GM10248 (cell line): ENCODE measurements at places on chromosomes 6 and 20.

- no peak for DNase-seq
These were observed 35.5 kb upstream of the SUMO4 start for GRCh38 chr6:149364557-149364956.

GRCh38 chr6:143221698-143222097, 161.0 kb downstream of the AIG1 start:
- DNase-seq: no peak

DNA sequence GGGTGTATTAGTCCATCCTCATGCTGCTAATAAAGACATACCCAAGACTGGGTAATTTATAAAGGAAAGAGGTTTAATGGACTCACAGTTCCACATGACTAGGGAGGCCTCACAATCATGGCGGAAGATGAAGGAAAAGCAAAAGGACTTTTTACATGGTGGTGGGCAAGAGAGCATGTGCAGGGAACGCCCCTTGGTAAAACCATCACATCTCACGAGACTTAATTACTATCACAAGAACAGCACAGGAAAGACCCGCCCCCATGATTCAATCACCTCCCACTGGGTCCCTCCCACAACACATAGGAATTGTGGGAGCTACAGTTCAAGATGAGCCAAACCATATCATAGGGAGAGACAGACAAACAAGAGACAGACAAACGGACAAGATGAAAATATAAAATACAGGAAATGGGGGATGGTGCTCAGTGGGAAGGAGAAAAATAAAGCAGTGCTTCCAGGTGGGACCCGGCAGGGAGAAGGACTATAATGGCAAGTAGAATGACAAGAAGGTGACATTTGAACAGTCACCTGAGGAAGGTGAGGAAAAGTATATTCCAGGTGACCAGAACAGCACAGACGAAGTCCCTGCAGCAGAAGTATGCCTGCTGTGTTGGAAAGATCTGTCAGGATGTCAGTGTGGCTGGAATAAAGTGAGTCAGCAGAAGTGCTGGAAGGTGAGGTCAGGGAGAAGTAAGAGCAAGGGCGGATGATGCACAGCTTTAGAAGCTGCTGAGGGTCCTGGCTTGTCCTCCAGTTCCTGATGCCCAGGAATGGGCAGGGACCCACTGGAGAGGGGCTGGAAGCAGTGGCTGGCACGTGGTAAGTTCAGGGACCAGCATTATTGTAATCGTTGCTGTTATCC, 61.1 kb downstream of the SLC2A10 start:
- DNase-seq: no peak

- DNase-seq: no peak
These were observed 8.2 kb downstream of the EDN3 start for GRCh38 chr20:59308493-59309201.

DNA sequence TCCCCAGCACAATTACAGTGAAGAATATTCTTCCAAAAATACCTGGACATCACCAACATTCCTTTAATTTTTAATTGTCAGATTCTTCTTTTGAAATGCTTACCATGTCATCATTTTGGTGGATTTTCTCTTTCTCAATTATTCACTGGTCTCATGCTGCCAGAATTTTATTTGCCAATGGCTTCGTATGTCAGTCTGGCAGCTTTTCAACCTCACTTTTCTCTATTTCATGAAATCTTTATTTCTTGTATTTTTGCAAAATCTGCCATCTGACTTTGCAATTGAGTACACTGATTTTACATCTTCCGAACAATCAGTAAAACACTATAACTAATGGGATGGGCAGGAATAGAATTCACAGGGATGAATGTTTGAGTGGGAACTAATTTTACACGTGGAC, 84.1 kb downstream of the BTBD9 start:
- no peak for DNase-seq

DNA sequence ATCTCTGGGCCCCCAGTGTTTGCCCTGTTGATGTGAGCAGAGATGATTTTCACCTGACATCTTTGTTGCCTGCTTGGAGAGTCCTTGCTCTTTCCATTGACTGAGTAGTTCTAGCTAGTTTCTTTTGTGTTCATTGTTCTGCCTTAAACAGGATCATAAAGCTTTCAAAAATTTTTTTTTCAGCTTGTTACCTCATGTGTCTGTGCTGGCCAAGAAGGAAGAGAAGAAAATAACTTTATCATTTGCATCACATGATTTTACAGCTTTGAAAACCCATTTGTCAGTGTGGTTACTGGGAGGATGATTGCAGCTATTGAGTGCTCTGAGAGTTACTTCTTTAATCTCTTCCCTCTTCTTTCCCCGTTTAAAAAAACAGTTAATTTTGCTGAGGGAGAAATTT, 16.0 kb downstream of the FOXO3 start:
- DNase-seq: no peak

GRCh38 chr6:46376562-46377061, 114.6 kb downstream of the RCAN2 start:
- DNase-seq: peak; percentile 73

GRCh38 chr6:107703606-107704005, 120.5 kb downstream of the SCML4 start:
- DNase-seq: no peak

DNA sequence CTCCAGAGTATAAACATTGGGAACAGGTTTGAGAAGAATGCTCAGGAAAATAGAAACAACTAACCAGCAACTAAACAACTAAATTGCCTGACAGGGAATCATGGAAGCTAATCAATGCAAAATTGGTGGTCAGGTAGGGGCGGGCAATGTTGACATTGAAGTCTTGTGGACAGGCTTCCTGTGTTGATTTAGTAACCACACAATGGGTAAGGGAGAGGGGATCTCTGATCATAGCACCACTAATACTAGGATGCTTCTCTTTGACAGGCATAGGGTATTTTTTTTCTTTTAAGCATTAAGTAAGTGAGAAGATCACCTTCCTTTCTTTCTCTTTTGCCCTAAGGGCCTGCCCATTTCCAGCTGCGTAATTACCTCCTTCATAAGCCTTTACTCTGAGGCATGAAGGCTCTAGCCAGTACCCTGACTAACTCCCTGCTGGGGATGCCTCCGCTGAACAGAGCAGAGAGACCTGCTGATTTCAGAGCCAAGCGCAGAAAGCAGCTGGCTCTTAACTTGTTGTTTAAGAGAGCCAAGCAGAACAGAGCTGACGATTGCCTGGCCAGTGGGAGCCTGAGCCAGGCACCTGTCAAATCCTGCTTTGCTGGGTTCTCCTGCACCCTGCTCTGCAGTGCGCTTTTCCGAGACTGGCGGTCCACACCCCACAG, 118.7 kb downstream of the BMP2 start:
- DNase-seq: no peak

DNA sequence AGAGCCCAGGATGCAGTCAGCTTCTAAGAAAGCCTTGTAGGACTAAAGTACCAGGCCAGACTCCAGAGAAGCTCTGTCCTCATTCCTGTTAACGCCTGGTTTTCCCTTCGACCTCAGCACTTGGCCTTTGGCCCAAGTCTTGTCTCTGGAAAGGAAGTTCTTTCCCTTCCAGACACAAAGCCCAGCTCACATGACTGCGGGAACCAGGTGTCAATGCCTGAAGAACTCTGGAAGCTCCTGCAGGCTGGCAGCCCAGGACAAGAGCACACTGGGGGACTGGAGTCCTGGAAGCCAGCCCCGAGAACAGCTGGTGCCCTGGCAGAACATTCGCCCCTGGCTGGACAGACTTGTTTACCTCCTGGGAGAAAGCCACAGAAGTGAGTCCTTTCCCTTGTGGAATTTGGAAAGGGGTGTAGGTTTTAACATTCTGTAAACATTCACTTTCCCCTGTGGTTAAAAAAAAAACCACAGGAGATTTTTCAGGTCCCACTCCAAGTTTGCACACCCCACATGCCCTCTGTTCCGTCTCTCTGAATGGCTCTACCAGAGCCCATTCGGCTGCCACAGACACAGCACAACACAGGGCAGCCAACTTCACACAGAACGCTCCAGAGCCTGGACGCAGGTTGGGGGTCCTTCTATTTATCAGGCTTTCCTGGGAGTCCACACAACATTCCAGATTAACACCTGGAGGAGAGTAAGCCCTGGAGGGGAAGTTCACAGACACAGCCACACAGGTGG, 18.1 kb downstream of the ACSS1 start:
- DNase-seq: no peak

GRCh38 chr6:131755597-131755996, 44.8 kb upstream of the CTAGE9 start:
- DNase-seq: no peak

- no peak for DNase-seq
These were observed 262.2 kb downstream of the EYA4 start for GRCh38 chr6:133503336-133503729.

DNA sequence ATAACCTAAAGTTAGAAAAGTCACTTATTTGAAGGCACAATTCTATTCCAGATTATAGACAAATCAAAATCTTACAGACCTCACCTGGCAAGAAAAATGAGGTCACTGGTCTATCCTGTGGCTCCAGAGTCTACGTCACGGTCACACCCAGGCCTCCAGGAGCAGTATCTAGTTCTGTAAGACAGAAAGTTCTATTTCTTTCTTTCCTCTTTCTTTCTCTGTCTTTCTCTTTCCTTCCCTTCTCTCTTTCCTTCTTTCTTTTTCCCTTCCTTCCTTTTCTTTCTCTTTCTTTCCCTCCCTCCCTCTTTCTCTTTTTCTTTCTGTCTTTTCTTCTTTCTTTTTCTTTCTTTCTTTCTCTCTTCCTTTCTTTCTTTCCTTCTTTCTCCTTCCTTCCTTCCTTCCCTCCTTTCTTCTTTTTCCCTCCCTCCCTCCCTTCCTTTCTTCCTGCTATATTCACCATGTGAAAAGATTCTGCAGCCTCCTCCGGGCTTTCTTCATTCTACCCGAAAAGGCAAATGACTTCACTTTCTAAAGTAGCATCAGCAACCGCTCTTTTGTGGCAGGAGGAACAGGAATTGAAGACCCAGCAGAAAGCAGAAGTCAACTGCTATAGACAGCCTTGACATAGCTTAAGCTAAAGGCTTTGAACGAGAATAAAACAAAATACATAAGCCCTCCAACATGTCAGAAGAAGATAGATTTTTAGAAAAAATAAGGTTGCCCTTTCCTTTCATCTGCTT, 83.9 kb upstream of the SIRPG start:
- no peak for DNase-seq

GRCh38 chr6:80527552-80528052, 421.1 kb downstream of the BCKDHB start:
- no peak for DNase-seq

- DNase-seq: no peak
These were observed 68.1 kb downstream of the JAG1 start for GRCh38 chr20:10605547-10606195.

DNA sequence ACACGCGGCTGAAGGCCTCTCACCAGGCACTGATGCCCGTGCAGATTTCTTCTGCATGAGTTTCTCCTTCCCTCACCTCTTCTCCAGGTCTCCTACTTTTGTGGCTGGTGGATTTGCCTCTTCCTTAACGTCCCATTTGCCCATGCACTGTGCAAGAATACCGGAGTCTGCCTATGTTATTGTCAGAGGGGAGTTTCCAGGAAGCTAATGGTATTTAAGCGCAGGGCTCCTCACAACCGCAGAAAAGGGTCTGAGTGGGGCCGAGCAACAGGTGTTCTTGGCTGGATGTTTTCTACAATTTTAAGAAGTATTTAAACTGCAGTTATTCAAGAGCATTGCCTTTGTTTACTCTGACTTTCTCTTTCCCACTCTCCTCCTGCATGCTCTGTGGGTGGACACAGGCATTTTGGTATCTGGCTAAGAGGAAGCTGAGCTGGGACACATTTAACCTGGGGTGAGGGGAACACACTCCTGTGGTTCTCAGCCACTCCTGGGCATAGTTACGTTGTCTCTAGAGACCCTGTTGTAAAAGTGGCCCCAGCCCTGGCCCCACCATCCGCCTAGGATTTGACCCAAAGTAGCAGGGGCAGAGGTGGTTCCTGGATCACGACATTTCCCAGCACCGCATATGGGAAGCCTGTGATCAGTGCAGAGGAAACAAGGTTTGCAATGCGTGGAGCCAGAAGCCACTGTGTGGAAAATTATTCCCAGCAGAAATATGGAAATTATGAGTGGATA, 34.4 kb downstream of the GGTLC1 start:
- DNase-seq: no peak

- DNase-seq: no peak
These were observed 5.4 kb upstream of the FAM210B start for GRCh38 chr20:56353356-56353755.

DNA sequence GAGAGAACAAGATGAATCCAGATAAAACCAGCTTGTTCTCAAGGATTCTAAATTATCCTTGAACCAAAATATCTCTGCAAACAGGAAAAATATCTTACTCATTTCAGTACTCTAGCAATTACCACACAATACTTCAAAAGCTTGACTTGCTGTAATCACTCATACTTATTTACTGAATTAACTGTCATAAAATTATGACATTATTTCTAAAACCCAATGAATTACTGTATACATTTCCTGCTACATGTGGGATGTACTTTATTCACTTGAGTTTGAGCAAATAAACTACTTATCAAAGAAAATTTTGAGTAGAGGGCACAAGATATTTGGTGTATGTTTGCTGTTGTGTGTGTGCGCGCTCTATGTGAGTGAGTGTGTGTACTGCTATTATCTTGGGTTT, 9.7 kb downstream of the EIF2S2 start:
- no peak for DNase-seq

DNA sequence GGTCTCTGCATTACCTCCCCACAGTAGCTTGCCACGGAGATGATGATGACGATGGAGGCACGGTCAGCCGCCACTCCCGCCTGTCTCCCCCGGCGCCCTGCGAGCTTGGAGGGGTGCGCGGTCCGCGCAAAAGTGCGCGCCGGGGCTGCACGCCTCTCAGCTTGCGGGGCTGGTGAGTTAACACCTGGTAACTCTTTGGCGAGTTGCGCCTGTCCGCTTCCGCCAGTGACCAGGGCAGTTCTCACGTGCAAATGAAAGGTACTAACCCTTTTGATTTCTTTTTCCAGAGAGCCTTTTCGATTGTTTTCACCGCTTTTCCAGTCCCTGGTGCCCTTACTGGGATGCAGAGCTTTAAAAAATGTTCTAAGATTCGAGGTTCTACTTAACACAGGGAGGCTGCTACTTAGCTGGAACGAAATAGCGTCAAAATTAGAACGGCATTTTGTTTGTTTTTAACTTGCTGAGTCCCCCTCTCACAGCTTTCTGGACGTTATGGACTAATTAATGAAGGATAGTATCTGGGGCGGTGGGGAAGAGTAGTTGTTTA, 6.2 kb downstream of the GRIK2 start:
- no peak for DNase-seq

GRCh38 chr20:47620808-47621805, 119.4 kb downstream of the NCOA3 start:
- DNase-seq: peak; percentile 27

DNA sequence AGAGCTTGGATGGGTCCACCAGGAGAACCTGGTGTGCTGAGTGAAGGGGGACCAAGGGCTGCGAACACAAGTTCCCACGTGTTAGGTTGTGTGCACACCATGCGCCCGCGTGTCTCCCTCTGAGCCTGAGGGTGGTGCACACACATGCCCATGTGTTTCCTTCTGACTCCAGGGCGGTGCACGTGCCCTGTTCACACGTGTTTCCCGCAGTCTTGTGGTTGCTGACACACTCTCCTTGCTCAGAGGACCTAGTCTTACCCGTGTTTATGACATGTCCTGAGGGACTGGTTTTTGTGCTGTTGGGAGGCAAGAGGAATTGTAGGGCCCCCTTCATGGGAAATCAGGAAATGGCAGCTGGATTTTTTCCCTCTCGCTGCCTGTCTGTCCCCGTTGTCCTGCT, 36.3 kb upstream of the PCMTD2 start:
- no peak for DNase-seq

- DNase-seq: no peak
These were observed 7.4 kb upstream of the TRIM39 start for GRCh38 chr6:30319146-30319835.
